ENCODE measurements at places on chromosomes 12 and 14.

DNA sequence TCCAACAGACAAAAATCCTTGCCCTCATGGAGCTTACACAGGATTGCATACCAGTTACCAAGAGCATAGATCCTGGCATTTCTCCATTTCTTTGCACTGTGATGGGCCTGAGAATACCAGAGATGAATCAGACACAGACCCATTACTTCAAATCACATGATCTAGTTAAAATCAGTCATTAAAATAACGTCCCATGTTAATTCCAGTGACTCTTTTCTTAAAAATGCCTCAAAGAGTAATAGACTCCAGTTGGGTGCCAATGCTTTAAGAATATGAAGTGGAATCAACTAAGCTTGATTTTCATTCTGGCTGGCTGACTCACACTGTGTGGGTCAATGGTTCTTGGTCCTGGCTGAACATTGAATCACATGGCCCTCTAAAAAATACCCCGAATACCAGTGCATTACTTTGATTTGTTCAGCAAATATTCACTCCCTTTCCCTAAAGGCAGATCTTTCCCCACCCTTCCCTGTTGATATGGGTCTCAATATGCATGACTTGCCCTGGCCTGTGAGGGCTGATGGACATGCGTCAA is 11.0 kb downstream of the ASB2 start:
- DNase-seq, result no peak

GRCh38 chr14:99744199-99744872 is 48.9 kb upstream of the EML1 start:
- DNase-seq, result no peak

- no peak for DNase-seq
Observed at GRCh38 chr12:21925296-21925913, 15.8 kb downstream of the ABCC9 start.

DNA sequence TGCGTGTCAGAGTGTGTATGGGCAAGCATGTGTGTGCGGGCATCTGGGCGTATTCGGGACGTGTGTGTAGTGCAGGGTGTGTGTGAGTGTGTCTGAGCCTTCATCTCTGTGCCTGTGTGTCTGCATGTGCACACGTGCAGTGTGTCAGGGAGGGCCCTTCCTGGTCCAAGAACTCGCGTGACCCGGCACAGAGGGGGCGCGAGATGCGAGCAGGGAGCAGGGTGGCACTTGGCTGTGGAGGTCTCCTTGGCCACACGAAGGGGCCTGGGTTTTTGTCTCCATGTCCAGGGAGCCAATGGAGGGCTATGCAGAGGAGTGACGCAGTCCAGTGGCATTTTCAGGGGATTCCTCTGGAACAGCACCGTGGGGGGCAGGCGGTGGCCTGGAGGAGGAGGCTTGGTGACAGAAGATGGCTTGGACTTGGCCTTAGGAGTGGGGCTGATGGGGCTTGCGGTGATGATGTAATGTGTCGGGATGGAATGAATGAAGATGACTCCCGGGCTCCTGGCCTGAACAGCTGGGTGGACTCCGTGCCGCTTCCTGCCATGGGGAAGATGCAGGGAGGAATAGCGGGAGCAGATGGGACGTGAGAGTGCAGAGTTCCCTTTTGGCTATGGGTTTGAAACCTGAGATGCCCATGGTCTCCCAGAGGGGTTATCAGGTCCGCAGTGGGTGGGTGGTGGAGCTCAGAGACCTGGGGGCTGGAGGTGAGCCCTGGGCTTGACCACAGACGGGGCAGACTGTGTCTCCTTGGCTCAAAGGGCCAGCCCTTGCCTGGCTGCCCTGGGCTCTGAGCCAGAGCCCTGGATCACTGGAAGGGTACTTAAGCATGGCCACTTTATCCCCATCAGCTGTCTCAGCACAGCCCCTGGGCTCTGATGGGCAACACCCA is 208.3 kb downstream of the PHETA1 start:
- DNase-seq, result no peak

GRCh38 chr14:89690139-89690538 is 264.4 kb downstream of the EFCAB11 start:
- no peak for DNase-seq

DNA sequence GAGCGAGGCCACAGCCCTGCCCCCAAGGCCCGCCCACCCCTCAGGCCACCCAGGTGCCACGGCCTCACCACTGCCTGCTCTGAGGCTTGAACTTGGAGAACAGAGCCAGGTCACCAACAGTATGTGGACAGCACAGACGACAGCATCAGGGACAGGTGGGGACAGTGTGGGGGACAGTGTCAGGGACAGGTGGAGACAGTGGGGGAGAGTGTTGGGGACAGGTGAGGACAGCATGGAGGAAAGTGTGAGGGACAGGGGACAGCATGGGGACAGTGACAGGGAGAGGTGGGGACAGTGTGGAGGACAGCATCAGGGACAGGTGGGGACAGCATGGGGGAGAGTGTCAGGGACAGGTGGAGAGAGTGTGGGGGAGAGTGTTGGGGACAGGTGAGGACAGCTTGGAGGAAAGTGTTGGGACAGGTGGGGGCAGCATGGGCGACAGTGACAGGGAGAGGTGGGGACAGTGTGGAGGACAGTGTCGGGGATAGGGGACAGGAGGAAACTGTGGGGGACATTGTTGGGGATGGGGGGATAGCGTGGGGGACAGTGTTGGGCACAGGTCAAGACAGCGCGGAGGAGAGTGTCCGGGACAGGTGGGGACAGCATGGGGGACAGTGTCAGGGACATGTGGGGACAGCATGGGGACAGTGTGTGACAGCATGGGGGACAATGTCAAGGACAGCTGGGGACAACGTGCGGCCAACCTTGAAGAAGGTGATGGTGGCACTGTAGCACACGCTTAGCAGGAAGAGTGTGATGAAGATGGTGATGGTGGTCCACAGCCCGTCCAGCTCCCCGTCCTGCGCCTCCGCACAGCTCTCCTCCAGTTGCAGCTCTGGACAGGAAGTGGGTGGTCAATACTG is 114.9 kb downstream of the TMEM121 start:
- DNase-seq, result no peak

- DNase-seq, result no peak
Observed at GRCh38 chr14:76832503-76832988, 6.3 kb downstream of the LRRC74A start.

GRCh38 chr12:118033323-118033722 is 16.8 kb downstream of the RFC5 start:
- no peak for DNase-seq

DNA sequence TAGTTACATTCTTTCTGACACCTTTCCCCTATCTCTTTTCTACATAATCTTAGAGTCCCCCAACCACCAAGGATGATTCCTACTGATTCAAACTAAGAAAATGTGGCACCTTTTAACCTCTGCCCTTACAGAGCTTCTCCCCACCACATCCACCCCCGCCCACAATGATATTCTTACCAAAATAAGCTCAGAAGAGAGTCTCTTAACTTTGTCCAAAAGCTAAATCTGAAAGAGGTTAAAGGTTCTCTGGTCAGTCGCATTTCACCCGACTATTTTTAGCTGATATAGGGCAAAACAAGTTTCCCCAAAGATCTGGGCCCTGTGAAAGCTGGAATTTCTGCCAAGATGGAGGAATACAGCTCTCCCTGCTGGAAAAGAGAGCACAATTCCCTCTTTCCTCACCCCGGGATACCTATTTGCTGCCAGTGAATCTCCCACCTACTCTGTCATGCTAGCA is 128.6 kb downstream of the ZFP36L1 start:
- no peak for DNase-seq

All from RPMI8226 (cell line).